ENCODE measurements at places on chromosomes 2 and 18. TPM values are rescaled to one million over a fixed set of nuclear protein-coding genes. Genes with fewer than 3 reads are reported as not detected.

GRCh38 chr2:237330541-237330940 is 83.4 kb downstream of the COL6A3 start:
- H3K36me3 ChIP-seq: no peaks in the 10 kb centered on the region
- no peak overlapping the region for H3K27ac ChIP-seq
- H3K4me1 ChIP-seq: peaks cover 6% of the 10 kb centered on the region
- no peak overlapping the region for H3K4me3 ChIP-seq

DNA sequence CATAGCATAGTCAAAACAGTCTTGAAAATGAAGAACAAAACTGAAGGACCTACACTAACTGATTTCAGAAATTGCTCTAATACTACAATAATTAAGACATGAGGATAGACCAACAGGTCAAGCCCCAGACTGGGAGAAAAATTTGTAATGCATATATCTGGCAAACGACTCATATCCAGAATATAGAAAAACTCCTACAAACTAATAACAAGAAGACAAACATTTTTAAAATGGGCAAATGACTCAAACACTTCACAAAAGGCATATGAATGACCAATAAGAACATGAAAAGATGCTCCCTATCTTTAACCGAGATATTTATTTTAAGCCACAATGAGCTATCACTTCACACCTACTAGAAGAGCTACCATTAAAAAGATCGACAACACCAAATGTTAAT is 14.2 kb downstream of the TGFBRAP1 start:
- no peak overlapping the region for H3K27ac ChIP-seq
- H3K36me3 ChIP-seq: no peaks in the 10 kb centered on the region
- no peak overlapping the region for H3K4me3 ChIP-seq
- H3K4me1 ChIP-seq: no peaks in the 10 kb centered on the region
- H3K27me3 ChIP-seq: no peaks in the 10 kb centered on the region

DNA sequence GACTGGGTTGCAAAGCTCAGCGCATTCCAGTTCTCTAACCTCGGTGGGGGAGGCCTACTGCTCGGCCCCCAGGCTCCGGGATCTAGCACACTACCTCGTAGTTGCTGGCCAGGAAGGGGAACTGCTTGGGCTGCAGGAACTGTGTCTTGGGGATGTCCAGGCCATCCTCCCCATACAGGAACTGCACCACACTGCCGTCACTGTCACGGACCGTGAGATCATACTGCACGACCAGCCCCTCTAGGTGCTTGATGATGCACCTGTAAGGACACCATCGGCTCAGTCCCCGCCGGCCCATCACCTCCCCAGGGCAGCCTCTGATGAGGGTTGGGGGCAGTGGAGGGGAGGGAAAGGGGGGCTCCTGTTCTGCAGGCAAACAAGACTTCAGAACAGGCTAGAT is 61.6 kb downstream of the POLR1A start:
- H3K36me3 ChIP-seq: peaks cover 19% of the 10 kb centered on the region
- H3K27me3 ChIP-seq: no peaks in the 10 kb centered on the region
- H3K4me1 ChIP-seq: no peaks in the 10 kb centered on the region
- no peak overlapping the region for H3K27ac ChIP-seq
- no peak overlapping the region for H3K4me3 ChIP-seq
- DNase-seq: no peak

The IL36G gene
- polyA plus RNA-seq: not detected

DNA sequence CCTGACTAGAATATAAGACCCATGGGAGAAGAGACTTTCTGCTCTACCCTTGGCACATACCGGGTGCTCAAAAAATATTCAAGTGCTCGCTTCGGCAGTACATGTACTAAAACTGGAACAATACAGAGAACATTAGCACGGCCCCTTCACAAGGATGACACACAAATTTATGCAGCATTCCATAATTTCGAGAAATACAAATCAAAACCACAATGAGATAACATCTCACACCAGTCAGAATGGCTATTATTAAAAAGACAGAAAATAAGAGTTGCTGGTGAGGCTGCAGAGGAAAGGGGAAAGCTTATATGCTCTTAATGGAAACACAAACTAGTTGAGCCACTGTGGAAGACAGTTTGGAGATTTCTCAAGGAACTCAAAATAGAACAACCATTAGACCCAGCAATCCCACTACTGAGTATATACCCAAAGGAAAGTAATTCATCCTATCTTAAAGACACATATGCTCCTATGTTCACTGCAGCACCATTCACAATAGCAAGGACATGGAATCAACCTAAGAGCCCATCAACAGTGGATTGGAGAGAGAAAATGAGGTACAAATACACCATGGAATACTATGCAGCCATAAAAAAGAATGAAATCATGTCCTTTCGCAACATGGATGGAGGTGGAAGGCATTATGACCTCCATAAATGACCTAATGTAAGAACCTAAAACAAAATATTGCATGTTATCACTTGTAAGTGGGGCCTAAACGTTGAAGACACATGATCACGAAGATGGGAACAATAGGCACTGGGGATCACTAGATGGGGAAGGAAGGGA is 71.6 kb upstream of the CYP1B1 start:
- no peaks in the 10 kb centered on the region for H3K36me3 ChIP-seq
- no peak overlapping the region for H3K4me3 ChIP-seq
- H3K27me3 ChIP-seq: no peaks in the 10 kb centered on the region
- DNase-seq: no peak
- peaks cover 12% of the 10 kb centered on the region for H3K4me1 ChIP-seq

The C2orf66 gene
- not detected for polyA plus RNA-seq

Measured in GM23338 (cell line).